Breast epithelium (tissue), 4 donors: ENCODE measurements at places on chromosomes 3 and 15. TPM values are rescaled to one million over a fixed set of nuclear protein-coding genes. Genes with fewer than 3 reads are reported as not detected.

- no peak for DNase-seq
Measured at GRCh38 chr3:18556503-18557135, 131.5 kb upstream of the SATB1 start.

- no peak for DNase-seq
Measured at GRCh38 chr3:66567077-66567476, 66.3 kb upstream of the LRIG1 start.

DNA sequence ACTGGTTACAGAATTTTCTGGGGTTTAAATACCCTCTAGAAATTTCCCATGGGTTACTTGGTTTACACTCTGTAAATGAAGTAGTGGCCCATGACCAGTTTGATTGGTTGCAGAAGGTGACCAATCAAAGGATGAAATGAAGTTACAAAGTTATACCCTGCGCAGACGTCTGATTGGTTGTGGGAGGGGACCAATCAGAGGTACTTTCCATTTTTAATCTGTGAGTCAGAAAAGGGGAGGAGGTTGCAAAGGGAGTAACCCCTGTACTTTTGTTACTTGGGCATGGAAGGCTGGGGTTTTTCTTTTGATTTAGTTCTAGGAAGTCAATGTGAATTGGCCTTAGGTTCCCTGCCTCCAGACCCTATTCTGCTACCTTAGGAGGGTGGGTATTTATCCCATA lies 18.7 kb upstream of the APH1B start:
- no peak for DNase-seq

DNA sequence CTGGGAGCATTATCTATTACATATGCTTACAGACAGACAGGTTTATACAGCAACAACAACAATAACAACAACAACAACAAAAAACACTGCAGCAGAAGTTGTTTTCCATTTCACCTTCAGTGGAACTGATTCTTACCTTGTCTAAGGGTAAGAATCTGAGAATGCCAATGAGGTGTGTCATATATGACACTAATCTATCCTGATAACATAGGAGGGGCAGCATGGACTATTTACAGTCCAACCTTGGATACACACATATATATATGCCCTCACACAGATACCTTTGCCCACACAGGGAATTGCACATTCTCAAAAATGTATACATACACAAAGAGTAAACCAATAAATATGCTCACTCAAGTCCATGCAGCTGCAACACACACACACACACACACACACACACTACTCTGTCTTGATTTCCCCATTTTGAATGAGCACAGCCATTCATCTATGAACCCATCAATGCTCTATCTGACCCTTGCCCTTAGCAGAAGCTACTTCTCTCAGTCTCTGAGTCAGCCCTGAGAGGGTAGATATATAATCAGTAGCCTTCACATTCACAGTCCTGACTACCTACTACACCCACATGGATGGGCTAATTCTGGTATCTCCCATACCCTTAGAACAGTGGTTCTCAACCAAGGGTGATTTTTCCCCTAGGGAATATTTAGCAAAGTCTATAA lies 9.7 kb upstream of the TRANK1 start:
- DNase-seq = no peak

DNA sequence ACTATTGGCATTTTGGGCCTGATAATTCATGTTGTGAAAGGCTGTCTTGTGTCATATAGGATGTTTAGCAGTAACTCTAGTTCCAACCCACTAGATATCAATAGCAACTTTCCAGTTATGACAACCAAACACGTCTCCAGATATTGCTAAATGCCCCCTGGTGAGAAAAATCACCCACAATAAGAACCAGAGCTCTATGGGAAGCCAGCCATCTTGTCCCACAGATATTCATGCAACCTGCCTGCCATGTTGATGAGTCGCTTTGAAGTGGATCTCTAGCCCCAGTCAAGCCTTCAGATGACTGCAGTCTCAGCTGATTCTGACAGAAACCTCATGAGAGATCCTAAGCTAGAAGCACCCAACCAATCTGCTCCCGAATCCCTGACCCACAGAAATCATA lies 5.6 kb upstream of the TNIK start:
- DNase-seq = no peak

- DNase-seq = no peak
Measured at GRCh38 chr15:31102039-31102321, 455 bp upstream of the TRPM1 start.

ATP13A5 gene
- 4.5 TPM for total RNA-seq

GRCh38 chr3:120802916-120803315 lies 60.4 kb downstream of the GTF2E1 start:
- no peak for DNase-seq

GRCh38 chr3:120064641-120065040 lies 29.6 kb downstream of the GSK3B start:
- DNase-seq = no peak

- DNase-seq = no peak
Measured at GRCh38 chr3:88283242-88283592, 133.5 kb downstream of the C3orf38 start.

- no peak for DNase-seq
Measured at GRCh38 chr3:60363817-60364216, 887.4 kb downstream of the FHIT start.

MASP1 gene
- 0.33 TPM for total RNA-seq

- DNase-seq = no peak
Measured at GRCh38 chr15:57282686-57283085, 93.6 kb upstream of the CGNL1 start.

DNA sequence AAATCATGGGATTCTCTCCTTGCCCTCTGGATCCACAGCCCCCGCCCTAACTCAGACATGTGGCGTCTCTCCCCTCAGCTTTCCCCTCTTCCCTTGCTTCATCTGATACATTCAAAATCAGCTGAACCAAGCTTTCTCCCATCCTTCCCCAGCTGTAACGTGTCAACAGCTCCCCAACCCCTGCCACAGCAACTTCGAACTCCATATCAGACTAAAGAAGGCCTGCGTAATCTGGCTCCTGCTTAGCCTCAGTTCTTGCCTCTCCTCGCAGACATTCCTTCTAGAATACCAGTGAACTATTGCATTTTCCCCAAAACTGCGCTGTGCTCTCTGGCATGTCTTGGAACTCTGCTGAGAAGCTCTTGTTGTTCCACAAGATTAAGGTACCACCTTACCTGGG lies 18.3 kb downstream of the B4GALT4 start:
- DNase-seq = no peak

ZBTB47 gene
- 45.2 TPM for total RNA-seq

GRCh38 chr15:27410996-27411605 lies 440.1 kb downstream of the GABRG3 start:
- DNase-seq = peak; percentile 62

DNA sequence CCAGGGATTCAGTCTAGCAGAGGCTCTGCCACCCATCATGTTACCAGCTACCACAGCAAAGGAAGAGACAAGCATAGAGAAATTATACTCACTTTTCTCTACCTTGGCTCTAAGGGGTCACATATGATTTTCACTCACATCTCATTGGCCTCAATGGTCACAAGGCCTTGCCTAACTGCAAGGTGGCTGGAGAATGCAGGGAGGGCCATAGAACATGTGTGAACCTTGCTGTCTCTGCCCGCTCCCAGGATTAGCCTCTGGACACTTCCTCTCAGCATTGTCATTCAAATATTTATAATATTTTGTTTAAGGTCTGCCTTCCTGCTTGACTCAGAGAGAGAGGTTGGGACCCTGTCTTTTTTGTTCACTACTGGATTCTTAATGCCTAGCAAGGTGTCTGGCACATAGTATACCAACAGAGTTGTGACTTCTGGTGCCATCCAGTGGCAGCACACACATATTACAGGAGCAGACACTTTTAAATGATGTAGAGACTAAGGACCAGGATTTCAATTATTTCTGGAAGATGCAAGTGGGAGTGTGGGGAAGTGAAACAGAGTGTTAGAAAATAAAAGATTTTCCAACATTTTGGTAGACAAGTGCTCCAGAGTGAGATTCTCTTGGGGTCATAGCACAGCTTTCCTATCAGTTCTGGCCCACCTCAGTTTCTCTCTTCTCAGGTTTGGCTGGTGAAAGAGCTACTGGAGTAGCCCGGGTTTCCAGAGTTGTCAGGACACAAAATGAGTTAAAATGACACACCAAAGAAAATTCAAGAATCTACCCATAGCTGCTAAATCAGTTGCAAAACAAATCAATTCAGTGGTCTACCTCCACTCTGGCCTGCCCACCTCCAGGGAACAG lies 119.0 kb upstream of the RASGRP1 start:
- DNase-seq = no peak

DNA sequence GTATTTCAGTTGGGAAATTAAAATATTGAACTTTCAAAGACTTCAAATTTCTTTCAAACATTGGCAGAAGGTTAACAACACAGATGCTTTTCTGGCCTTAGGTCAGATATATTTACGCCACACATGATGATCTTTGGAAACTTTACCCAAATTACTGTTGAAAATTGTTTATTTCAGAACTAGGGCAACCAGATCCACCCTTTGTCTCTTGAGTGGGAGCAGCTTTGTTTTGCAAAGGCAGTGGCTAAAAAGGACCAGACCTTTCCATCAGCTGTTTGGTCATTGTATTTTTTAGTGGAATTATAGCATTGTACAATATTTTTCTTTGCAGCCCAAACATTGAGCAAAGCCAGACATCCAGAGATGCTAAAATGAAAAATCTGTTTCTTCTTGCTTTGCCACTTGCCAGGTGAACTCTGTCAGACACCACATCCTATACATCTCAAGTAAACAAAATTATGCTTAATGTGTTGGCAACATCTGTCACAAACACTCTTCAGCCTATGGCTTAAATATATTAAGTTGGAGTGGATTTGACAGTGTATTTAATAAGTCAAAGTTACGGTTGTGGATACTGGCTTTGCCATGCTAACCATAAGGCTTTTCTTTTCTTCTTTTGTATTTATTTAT lies 651.9 kb downstream of the RBMS3 start:
- no peak for DNase-seq

DNA sequence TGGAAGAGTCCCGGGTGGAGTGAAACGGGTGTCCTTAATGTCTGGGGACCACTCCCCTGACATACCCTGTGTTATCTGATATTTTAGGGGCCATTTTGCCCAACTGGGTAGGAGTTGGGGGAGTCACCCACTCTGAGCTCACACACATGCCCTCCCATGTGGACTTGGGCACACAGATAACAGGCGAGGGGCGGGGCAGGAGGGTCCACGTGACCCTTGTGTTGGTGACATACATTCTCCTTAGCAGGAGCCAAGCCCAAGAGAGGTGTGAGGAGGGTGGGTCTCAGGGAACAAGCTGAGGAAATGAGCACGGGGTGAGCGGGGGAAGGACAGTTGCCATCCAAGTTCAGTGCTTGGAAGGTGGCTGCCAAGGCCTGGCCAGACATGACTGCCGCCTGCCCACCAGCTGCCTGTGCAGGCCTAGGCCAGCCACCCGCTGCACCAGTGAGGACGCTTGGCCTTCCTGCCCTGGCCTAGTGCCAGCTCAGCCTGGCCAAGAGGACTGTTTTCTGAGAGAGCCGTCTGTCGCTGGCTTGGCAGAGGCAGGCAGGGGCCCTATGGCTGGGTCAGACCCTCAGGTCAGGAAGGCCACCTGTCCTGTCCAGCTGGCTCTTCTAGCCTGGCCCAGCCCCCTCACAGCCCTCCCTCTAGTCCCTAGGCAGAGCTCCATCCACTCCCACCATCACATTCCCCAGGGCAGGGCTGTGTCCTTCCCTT lies 31.3 kb upstream of the TMEM115 start:
- no peak for DNase-seq

DNA sequence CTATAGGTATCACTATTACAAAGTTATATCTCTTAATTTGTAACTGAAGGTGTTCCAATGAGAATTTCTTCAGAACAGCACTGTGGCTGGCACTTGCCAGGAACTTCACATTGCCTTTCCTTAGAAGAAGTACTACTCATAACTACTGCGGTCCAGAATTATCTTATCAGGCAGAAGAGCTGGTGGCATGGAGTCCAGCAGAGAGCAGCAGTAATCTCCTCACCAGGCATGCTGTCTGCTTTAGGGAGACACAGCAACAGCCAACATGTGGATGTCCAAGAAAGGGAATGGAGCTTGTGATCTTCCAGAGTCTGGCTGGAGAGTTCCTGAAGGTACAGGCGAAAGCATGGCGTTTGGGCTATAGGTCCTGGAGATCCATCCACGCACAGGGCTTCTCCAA lies 919.7 kb upstream of the NR2F2 start:
- no peak for DNase-seq
